ENCODE measurements at places on chromosomes 5 and 9.
A peak's percentile ranks its signal among the peaks of the same experiment; 100 is the strongest.

- no peak for DNase-seq
Observed at GRCh38 chr5:94395468-94395867, 222.9 kb downstream of the KIAA0825 start.

DNA sequence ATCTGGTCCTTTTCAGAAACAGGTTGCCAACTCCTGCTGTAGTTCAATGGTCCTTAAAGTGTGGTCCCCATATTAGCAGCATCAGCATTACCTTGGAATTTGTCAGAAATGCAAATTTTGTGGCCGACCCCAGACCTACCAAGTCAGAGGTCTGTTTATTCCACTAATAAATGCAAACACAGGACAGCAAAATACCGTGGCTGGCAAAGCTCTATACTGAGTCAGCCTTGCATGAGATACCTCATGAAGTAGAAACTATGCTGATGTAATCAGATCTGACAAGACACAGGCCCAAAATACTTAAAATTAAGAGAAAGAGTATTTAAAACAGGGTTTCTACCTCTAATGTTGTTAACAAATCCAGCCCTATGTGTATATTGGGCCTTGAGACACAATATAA lies 3.0 kb downstream of the GOLM1 start:
- DNase-seq, result no peak

DNA sequence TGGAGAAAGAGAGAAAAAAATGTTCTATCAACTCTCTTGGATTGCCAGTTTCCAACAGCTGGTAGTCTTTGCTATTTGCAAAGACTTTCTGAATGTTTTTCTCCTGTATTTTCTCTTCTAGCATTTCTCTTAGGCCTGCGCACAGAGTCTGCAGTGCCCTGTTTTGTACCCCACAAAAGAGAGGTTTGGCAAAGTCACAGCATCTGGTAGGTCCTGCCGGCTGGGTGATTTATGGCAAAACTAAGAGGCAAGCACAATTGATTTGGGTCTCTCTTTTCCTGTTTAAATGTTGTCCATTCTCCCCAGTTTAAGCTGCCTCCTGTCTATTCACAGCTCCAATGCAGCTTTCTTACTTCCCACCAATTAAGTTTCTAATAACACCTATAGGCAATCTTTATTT lies 193.9 kb downstream of the TRPM3 start:
- no peak for DNase-seq

GRCh38 chr5:127804886-127805426 lies 101.8 kb downstream of the CCDC192 start:
- DNase-seq, result no peak

- DNase-seq, result no peak
Observed at GRCh38 chr5:3564116-3564515, 31.5 kb upstream of the IRX1 start.

- no peak for DNase-seq
Observed at GRCh38 chr9:3526997-3527940, 1.5 kb upstream of the RFX3 start.

DNA sequence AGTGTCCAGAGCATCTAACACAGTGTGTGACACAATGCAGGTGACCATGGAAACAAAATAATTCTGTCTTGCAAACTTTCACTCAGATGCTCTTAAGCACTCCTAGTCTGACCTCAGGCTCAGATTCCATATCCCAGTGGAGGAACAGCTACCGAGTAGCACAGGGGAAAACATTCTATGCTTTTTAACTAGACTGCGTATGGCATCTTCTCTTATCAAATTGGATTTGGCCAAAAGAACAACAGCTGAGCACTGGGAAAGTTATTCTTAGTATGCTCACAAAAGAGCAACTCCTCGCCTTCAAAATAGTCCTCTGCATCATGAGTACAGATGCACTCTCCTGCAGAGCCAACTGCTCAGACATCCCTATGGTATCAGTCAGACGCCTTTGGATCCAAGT lies 528.2 kb upstream of the DAP start:
- no peak for DNase-seq

DNA sequence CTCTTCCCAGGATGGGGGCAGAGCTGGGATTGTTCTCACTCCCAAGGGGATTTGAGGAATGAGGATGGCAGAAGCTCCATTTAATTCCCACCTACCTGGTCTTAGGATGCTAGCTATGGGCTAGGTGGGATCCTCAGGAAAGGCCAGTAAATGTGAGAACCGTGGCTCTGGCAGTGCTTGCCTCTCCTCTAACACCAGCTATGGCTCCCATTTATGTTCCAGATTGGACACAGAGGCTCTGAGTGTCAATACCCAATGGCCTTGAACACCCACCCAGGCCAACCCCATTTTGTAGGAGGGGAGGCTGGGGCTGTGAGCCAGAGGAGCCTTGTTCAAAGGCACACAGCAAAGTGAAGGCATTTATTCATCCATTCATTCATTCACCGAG lies 10.2 kb upstream of the DAB2IP start:
- no peak for DNase-seq

DNA sequence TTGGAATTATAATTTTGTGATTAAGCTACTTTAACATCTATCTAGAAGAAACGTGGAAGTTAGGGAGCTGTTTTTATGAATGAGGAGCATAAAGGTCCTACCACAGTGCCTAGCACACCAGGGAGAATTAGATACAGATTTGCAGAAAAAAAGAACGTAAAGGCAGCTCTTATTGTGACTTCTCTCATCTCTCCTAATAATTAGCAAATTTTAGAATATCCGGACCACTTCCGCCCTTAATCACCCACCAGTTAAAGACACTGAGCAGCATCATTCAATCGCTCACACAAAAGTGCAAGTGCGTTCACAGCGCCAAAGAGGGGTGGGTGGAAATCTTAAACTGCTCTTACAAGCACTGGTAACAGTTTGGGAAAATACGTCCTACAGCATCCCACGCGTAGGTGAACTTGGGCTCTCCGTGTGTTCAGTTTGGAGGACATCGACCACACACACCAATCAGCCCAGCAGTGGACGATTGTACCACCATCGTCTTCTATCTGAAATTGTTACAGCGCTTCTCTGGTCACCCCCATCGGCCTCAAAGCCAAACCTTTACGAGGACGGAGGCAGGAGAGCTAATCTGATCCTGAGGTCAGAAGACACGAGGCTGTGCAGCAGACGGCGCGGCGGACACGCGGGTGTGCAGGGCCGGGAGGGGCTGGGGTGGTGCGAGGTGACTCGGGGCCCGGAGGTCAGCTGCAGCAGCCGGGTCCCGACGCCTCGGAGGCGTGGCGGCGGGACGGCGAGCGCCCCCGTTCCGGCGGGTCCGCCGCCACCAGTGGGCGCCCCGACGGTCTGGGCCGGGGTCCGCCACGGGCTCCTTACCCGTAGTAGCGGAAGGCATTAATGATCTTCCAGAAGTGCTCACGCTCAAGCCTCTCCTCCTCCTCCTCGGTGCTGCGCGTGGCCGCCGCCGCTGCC lies 646 bp downstream of the CARNMT1 start:
- no peak for DNase-seq

DNA sequence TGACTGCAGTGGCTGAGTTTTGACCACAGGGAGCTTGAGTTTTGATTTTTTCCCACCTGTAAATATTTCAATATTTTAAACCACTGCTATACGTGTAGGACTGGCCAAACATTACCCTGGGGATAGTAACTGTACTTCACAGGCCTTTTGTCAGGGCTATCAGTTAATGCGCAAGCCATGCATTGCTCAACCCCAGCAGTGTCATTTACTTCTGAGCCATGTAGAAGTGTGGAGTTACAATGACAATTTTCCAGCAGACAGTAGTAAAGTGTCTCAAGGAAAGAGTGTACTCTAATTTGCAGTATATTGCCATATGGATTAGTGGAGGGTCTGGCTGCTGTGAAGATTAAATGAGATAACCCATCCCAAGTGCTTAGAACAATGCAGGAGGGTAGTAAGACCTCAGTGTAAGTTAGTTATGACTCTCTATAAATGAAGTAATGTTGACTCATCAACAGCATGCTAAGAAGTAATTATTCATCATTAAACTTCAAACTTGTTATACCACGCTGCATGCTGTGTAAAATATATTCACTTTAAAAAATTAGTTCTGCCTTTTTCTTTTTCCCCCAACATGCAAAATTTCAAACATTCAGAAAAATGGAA lies 489.2 kb downstream of the KDM4C start:
- no peak for DNase-seq

- DNase-seq, result peak; percentile 92
Observed at GRCh38 chr5:55160493-55161209, 680 bp downstream of the GPX8 start.

DNA sequence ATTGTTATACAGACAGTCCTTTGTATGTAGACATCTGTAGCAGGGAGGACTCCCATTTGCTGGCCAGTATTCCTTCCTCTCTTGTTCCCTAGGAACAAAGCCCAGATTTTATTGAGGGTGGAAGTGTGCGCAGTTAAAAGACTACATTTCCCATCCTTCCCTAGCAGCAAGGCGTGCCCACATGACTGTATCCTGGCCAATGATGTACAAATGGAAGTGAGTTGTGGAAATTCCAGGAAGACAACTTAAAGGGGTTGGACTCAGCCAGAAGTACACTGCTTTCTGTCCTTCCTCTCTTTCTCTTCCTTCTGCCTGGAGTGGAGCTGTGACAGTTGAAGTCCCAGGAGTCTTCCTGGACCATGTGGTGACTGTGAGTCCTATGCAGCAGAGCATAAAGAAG lies 89.0 kb downstream of the HRH2 start:
- peak; percentile 29 for DNase-seq

DNA sequence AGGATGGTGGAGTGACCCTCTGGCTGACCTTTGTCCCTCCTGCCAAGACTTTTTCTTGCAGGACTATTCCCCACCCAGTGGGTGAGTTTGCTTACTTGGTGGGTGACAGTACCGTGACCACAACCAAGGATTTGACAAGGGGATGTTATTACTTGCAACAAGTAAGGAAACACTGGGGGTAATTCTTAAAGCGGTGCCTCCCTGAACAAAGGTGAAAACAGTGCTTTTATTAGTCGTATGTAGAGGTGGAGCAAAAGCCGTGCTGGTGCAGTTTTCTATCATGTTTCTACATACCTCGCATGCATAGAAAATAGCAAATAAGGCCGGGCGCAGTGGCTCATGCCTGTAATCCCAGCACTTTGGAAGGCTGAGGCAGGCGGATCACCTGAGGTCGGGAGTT lies 41.0 kb upstream of the KDM4C start:
- no peak for DNase-seq

DNA sequence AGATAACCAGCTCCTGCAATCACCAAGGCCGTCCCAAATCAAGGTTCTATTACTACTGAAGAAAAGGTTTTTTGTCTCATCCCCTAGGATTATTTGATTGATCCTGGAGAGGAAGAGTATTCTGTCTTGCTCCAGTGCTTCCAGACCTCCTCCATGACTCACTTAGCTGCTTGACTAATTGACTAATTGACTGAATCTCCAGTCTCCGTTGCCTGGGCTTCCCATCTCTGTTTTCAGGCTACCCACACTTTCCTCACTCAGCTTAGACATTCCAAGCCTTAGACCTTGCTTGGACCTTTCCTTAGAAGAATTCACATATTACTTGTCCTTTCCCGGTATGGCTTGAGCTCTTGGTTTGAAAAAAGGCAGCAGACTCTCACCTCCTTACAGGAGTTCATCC lies 60.6 kb downstream of the FRMD3 start:
- no peak for DNase-seq

DNA sequence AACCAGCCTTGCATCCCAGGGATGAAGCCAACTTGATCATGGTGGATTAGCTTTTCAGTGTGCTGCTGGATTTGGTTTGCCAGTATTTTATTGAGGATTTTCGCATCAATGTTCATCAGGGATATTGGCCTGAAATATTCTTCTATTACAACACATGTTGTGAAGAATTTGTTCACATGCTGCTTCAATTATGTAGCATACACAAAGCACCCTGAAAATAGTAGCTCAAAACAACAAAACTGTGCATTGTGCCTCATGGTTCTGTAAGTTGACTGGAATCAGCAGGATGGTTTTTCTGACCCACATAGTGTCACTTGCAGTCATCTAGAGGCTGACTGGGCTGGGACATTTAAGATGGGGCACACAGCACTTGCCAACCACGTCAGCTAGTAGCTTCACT lies 193.9 kb downstream of the SYK start:
- DNase-seq, result no peak

DNA sequence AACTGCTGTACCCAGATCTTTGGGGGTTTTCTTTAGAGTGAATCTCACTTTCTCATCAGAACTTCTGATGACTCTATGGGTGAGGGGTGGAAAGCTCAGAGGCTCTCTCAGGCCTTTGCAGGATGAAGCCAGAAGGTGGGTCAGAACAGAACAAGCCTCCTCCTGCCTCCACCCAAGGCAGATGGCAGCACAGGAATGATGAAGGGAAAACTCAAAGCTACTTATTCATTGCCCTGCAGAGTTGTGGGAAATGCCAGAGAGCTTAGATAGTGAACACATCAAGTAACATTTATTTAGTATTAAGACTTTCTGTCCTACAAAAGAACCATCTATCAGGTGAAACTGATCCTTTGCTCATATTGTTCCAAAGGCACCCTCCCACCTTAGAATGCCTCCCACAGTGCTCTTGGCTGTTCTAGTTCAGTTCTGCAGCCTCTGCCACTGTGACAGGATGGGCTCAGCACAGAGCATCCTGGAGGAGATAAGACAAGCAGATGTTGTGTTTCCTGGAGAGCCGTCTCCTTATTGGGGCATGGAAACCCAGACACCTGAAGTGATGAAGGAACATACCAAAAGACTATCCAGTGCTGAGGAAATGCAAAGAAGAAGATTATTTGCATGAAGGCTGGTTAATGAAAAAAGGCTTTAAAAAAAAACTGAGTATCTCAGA lies 146.6 kb downstream of the ADAMTS12 start:
- no peak for DNase-seq

- no peak for DNase-seq
Observed at GRCh38 chr5:134430001-134430569, 18.4 kb upstream of the CDKN2AIPNL start.
